ENCODE measurements at places on chromosomes 16 and 17.

GRCh38 chr17:80474961-80475909, 1.2 kb downstream of the NPTX1 start:
- DNase-seq: no peak

GRCh38 chr17:35731239-35731916, at the start of gene RASL10B:
RASL10B (plus strand) TSS chr17:35731639; CDS start chr17:35735185, 3,546 bp downstream.
- no peak for DNase-seq

DNA sequence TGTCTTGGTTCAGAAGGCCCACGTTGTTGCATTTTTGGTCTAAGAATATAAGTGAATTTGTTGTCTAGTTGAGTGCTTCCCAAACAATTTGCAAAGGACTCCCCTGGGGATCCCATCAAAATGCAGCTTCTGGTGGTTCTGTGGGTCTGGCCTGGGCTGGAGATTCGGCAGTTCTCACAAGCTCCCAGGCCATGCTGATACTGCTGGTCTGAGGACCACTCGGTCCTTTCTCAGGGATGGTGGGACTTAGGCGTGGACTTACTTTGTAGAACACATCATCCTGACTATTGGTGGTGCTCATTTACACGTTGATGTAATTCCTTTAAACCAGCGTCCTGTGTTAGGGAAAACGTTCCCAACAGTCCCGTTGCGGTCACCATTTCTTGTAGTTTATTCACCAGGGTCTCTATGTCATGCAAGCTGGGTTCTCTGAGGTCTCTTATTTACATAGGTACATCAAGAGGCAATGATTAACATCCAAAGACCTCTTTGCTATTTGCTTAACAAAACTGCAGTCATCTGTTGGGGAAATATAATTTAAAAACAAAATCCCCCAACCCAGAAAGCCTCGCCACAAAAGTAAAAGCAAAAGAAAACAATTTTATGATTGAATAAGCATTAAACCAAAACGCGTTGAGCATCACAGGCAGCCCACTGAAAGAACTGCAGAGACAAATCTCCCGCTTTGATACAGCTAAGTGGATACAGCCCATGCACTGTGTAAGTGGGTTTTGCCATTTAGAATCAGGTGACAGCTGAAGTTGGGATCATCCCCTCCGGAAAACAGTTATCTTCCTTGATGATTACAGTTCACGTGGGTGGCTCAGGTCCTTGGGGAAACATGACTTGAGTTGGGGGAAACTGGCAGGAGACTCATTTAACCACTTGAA, 39.0 kb upstream of the SEC14L1 start:
- no peak for DNase-seq

GRCh38 chr16:89612415-89613166, 851 bp upstream of the DPEP1 start:
- no peak for DNase-seq

GRCh38 chr16:56611281-56611833, 3.0 kb downstream of the MT2A start:
- no peak for DNase-seq

- DNase-seq: no peak
Measured at GRCh38 chr16:88639231-88640038, 1.1 kb downstream of the IL17C start.

- no peak for DNase-seq
Measured at GRCh38 chr16:3957344-3957980, 76.9 kb upstream of the CREBBP start.

DNA sequence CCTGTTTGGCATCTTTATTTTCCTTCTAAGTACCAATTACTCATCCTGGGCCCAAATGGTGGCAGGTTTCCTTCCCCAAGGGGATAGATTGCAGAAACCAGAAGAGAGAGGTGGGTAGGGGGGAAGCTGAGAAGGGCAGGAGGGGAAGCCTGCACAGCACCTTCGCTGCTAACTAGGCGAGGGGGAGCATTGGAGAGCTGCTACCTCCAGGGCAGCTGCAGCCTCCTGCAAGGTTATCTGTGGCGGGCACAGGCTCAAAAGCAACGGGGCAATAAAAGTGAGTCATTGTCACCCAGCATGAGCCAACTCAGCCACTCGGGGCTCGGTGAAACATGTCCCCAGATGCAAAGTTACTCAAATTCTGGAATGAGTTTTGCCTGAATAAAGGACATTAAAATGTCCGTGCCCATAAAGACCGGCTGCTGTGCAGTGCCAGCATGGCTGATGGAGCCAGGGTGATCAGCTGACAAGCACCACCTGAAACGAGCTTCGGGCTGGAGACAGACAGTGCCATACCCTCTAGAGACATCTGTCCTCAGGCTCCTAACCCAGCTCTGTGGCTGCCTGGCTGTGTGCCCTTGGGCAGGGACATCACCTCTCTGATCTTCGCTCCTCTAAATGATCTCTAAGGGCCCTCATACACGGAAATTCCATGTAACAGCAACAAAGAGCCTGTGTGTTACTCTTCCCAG, 68.1 kb upstream of the GRIN2A start:
- DNase-seq: no peak

- DNase-seq: no peak
Measured at GRCh38 chr16:4358831-4359561, 7.9 kb upstream of the PAM16 start.

DNA sequence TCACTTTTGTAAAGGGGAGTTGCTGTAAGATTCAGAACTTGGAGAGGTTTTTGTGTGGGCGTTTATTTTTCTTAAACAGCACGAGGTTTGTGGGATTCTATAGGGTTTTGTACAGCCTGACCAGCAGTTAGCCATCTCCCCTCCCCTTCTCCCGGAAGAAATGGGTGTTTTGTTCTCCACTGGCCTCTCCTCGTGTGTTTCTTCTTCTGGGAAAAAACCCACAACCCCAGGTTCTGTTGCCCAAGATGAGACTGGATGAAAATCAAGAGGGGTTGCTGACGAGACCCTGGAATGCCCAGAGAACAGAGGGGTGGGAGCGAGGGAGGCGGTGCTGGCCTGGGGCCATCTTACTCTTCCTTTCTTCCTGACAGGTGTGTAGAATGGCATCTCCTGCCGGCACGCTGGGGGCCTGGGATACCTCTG, 186.1 kb downstream of the MSI2 start:
- DNase-seq: no peak

GRCh38 chr17:54368906-54369305, 531.7 kb upstream of the TOM1L1 start:
- no peak for DNase-seq

GRCh38 chr17:17506893-17507464, 10.8 kb upstream of the RASD1 start:
- no peak for DNase-seq

DNA sequence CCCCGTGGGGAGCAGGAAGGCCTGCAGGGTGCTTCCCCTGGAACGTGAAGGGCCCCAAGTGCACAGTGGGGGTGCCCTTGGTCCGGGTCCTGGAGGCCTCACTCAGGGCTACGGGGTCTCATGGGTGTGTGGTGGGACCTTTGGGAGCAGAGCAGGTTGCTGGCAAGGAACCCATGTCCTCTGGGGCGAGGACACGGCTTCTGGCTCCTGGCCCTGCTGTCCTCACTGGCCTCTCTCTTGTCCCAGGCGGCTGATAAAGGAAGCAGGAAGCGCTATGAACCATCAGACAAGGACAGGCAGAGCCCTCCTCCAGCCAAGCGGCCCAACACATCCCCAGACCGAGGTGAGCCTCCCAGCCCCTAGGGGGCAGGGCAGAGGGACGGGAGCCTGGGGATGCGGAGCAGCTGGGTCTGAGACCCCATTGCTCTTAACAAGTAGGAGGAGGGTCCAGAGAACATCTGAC, 9.8 kb upstream of the IL17C start:
- DNase-seq: no peak

- no peak for DNase-seq
Measured at GRCh38 chr17:77148077-77148939, 7.5 kb downstream of the SEC14L1 start.

DNA sequence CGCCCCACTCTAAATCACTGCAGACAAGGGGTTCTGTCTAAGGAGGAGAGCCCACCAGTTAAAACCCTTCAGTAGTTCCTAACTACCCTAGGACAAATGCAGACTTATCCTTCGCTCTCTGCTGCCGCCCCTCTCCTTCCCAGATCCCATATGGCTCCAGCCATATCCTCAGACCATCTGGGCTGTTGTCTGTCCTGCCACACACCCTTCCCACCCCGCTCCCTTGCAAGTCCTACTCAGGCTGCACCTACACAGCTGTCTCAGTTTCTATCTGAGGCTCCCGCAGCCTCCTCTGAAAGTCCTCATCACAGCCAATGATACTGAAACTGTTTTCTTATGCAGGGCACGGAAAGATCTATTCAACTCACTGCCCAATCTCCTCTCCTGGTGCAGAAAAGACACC, 720 bp upstream of the BCKDK start:
- DNase-seq: no peak

DNA sequence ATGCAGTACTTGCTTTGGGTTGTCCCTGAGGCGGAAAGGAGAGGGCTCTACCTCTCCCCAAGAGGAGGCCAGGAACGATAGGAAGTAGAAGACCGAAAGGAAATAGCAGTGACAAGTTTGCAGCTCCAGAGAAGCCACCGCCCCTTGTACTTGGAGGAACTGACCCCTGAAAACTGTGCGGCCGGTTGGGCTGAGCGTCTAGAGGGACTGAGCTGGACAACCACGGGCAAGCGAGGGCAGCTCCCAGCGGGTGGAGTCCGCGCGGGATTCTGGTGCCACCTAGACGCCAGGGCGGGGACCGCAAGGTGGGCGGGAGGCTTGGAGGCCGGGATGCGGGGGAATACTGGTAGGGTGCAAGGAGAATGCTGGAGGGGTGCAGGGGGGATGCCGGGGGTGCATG, 1.3 kb upstream of the SLC6A4 start:
- no peak for DNase-seq

GRCh38 chr16:49734331-49734730, 121.6 kb downstream of the ZNF423 start:
- no peak for DNase-seq

DNA sequence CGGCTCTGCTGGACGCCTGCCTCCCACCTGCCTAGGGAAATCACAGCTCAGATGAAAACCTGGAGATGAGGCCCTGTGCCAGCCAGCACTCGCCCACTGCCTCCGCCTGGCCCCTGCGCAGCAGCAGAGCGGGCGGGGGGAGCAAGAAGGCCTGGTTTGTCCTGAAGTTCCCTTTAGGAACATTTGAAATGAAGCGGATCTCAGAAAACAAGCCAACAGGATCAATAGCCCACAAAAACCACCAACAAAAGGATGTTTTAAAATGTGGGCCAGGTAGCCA, 48.0 kb downstream of the RBFOX3 start:
- no peak for DNase-seq

GRCh38 chr16:87715231-87715630, 50.6 kb downstream of the KLHDC4 start:
- DNase-seq: no peak

DNA sequence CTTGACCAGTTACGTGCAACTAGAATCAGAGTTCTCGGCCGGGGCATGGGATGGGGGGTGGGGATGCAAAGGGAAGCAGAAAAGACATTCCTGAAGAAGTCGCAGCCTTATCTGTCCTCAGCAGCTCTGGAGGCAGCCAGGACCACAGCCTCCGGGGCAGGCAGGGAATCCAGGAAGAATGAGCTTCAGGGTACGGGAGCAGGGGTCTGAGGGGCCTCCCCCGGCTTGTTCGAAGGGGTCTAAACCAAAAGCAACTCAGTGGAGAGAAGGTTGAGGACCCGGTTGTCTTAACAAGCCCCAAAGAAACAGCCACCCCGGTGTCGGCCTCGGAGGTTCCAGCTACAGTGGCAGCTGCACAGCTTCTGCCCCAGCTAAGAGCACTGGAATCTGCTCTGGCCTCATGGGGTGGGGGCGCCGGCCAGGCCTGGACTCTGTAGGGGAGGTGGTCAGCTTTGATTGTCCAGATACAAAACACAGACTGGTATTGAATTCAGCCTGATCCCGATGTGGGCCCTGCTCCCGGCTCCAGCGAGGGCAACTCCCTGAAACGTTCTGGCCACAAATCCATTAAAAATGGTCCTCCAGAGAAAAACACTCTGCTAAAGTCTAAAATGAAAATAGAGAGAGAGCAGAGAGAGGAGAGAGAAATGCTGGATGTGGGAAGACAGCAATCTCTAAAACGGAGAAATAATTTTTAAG, 7.7 kb downstream of the HOXB4 start:
- no peak for DNase-seq

Measured in GM04504 (cell line).